ENCODE measurements at places on chromosomes 7 and 10.
A peak's percentile ranks its signal among the peaks of the same experiment; 100 is the strongest.

- DNase-seq = no peak
Observed at GRCh38 chr10:117327262-117327661, 48.0 kb downstream of the PDZD8 start.

- no peak for DNase-seq
Observed at GRCh38 chr10:69180525-69181204, 631 bp downstream of the SUPV3L1 start.

DNA sequence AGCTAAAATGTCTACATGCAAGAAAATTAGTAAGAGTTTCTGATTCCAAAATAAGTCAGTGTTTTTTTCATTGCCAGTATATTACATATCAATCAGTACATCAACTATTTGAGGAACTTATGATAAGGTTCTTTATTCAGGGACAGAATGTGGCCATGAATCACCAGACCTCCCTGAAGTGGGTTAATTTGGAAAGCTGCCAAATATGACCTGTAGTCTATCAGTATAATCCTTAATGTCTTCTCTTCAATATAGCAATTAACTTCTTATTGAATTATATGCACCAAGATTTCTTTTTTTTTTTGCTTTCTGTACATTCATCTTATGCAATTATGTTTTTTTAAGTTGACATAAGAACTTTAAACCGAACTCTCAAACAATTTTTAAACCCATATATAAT, 714.5 kb upstream of the POT1 start:
- DNase-seq = no peak

DNA sequence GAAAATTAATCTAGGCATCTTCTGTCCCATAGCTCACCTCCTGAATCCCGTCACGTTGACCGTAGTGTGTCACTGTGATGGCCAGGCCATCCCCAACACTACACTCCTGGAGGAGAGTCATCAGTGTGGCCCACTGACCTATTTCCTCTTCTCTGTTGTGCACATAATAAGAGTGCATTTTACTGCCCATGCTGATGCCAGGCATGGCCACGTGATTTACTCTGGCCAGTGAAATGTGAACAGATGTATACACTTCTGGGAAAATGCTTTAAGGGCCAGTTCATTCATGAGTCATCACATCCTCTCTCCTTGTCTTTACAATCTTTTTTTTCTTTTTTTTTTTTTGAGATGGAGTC, 101.9 kb upstream of the PIP4K2A start:
- DNase-seq = peak; percentile 92

GRCh38 chr10:6114805-6115341, 26.0 kb downstream of the RBM17 start:
- peak; percentile 50 for DNase-seq

DNA sequence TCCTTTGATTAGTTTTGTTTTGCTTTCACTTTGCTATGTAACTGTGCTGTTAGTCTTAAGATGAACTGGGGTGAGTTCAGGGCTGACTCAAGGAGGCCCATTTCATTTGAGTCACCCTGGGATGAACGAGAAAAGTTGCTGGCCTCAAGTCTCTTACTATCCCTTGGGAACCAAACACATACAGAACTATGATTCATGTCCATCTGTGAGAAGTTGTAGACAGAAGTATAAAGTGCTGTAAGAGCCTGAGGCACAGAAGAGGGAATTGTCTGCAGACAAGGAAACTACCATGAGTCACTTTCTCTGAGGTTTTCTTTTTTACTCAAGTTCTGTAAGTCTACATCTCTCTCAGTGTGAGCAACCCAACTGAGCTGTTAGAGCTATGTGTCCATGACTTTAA, 179.8 kb upstream of the CSTF2T start:
- DNase-seq = peak; percentile 80

DNA sequence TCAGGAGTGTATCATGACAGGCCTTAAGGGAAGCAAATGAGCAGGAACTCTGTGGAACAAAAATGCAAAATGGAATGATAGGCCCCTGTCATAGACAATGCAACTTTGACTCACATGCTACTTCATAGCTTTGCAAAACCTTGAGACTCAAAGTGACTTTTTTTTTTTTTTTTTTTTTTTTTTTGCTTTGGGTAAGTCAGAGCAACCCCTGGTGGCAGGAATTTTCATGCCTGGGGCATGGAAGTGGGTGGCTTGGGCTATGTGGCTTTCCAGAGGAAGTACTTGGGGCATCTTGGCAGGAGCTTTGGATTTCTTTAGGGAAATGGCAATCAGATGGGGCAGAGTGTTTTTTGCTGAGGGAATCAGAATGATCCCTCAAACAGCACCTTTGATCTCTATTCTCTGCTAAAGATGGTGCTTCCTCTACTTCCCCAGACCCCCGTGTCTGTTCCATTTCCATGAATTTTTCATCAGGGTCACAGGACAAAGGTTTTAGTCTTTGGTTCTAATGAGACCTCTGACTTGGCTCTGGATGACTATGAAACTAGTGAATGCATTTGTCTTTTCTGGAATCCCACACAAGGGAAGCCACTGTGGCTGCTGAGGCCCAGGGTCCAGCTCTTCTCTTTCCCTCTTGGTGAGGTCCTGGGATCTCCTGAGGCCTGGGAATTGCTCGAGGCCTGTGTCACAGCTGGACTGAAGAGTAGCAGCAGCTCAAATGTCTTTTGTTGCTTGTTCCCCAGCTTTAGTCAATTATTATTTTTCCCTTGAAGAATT, 62.8 kb downstream of the TACC2 start:
- DNase-seq = peak; percentile 81

DNA sequence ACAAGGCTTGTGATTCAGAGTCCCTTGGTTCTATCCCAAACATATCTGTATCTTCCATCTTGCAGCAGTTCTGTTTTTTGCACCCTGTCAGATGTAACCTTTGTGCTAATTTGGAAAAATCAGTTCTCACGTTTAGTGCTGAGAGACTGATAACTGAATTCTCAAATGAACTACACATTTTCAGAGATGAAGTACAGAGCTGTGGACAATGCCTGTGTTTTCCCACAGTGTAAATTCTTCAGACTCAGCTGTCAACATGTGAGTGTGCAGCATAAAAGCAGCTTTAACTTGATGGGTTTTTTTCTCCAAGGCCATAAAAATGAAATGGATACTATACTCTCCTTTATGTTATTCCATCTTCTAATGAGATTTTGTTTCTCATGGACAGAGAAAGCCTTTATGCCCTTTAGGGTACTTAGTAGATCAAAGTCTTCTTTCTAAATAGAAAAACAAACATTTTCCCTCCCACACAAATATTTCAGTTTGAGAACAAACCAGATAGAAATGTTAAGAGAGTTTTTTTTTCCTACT, 150.9 kb downstream of the SEMA3A start:
- no peak for DNase-seq

GRCh38 chr10:59585046-59585700, 124.5 kb downstream of the SLC16A9 start:
- DNase-seq = no peak

- no peak for DNase-seq
Observed at GRCh38 chr7:157849726-157850125, 512.9 kb downstream of the DNAJB6 start.

GRCh38 chr7:157576415-157576814, 239.6 kb downstream of the DNAJB6 start:
- no peak for DNase-seq

DNA sequence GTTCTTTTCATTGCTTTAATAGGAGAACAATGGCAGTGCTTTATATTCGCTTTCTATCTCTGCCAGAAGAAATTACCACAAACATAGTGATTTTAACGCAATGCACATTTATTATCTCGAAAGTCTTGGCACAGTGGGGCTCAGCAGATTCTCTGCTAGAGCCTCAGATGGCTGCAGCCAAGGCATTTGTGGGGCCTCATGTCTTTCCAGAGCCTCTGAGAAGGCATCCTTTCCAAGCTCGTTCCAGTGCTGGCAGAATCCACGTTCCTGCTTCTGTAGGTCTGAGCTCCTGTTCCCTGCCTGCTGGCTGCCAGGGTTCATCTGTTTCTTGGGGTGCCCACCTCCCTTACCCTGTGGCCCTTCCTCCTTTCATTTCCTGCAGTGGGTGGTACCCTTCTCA, 60.2 kb downstream of the LRRC18 start:
- DNase-seq = no peak

DNA sequence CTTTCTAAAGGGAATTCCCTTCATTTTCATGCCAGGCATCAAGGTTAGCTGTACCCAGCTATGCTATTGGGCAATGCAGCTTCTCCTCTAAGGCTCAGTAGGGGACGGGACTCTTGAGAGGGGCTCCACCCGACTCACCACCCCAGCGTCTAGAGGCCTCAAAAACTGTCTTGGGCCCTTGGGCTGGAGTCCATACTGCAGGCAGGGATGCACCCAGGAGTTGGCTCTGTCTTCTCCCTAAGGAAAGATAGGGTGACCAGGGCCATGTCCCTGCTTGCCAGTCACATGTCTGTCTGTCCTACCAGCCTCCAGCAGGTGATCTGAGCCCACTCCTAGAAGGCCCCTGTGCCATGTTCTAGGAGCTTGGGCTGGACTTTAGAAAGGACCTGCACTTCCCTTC, 1.2 kb downstream of the OPN4 start:
- DNase-seq = no peak

DNA sequence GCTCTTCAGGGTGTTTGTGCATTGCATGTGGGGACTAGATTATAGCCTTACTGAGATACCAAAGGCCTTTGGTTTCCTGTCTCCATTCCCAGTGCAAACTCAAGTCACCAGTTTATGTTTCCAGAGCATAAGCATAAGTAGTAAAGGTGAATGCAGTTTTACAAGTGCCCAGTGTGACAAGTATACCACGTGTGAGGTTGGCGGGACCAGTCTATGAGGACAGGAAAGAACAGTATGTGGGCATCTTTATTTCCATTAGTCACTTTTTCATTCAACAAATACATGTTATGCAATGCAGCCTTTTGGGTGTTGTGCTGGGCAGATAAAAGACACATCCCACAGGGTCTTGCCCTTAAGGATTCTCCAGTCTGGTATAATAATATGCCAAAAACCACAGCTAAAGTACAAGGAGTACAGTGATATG, 146.5 kb downstream of the ARID5B start:
- DNase-seq = no peak

- DNase-seq = peak; percentile 6
Observed at GRCh38 chr7:31633894-31634494, 53.0 kb upstream of the PPP1R17 start.

- DNase-seq = no peak
Observed at GRCh38 chr7:135808206-135808605, 59.6 kb upstream of the FAM180A start.

GRCh38 chr10:7274293-7274692, 136.5 kb downstream of the SFMBT2 start:
- no peak for DNase-seq
